ENCODE measurements at places on chromosomes 2 and 18.
A peak's percentile ranks its signal among the peaks of the same experiment; 100 is the strongest.

DNA sequence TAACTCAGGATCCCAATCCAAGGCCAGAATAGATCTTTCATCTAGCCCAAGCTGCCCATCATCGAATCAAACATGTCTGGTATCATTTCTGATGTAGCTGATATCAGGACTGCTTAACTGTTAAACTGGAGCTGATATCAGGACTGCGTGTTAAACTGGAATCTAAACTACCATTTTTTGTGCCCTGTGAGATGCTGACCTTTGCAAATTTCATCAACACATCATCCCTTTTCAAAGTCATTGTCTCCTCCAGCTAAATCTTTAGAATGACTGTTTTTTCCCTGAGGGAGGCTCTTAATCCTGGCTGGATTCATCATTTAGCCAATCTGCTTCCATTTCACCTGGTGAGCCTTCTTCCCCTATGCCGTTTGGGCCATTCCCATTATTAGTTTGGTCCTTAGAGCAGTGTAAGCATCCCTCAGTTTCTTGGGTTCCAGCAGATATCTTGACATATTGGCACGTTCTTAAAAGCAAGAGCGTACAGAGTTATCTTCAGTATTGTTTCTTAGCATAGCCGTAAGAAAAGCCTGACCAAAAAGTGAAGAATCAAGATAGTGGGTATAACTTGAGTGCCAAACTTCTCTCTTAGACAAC, 12.3 kb downstream of the RPL31 start:
- no peak for DNase-seq

DNA sequence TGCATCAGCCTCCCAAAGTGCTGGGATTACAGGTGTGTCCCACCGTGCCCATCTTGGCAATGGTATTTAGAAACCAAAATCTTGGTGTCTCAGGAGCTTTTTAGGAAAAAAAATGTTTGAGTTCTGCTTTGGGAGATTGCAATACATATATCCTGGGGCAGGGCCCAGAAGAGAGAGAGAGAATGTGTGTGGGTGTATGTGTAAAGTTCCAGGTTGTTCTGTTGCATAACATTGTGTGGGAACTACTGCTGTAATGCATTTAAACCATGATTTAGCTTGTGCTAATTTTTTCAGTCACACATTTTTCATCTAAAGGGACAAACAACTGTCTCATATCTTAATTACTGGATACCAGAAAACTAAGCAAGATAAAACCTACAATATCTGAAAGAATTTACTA, 70.8 kb upstream of the NABP1 start:
- DNase-seq: no peak

DNA sequence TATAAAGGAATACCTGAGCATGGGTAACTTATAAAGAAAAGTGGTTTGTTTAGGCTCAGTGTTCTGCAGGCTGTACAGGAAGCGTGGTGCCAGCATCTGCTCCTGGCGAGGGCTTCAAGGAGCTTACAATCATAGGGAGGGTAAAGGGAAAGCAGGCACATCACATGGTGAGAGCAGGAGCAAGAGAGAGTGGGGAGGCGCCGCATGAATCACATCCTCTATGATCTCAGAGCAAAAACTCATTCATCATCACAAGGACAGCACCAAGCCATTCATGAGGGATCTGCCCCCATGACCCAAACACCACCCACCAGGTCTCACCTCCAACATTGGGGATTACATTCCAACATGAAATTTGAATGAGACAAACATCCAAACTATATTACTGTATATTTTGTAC, 32.5 kb downstream of the R3HDM1 start:
- no peak for DNase-seq

GRCh38 chr2:189142893-189143759, 36.4 kb downstream of the COL5A2 start:
- DNase-seq: peak; percentile 56

DNA sequence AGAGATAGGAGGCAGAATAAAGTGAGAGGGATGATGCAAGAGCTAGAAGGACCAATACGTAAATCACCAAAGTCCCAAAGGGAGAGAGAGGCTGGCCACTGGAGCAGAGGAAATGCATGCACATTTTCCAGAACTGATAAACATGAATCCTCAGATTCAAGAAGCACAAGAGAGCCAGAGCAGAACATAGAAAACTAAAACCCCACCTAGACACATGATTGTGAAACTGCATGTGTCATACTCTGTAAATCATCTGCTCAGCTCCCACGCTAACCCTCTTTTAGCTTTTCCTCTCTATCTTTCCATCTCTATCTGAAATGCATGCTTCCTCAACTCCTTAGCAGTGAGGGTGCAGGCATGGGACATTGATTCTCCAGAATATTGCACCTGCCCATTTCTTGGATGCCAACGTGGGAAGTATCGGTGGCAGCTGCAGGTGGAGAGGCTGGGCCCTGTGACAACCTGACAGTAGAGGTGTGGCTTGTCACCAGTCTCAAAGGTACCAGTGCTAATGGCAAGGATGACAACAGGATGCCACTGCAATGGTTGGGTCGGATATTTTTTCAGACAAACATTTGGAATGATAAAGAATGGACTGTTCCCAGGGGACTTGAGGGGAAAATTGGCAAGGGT, 89.3 kb upstream of the OTOS start:
- DNase-seq: no peak

GRCh38 chr2:232368311-232368731, 10.2 kb upstream of the ALPP start:
- no peak for DNase-seq

GRCh38 chr2:150484006-150484405, 3.5 kb downstream of the RND3 start:
- DNase-seq: no peak

DNA sequence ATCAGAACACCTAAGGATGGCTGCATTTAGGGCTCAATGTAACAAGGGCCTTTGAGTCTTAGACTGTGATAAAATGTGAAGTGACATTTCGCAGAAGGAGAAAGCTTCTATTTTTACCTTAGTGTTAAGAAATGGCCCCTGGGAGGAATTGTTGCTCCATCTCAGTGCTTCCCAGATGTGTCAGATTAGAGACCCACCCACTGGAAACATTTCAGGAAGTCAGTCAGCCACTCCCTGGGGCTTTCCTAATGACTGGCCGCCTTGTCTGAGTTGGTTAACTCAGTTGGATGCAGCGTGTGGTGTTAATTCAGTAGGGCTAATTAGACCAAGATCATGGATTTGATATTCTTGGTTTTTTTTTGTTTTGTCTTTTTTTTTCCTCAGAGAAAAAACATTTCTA, 355.9 kb downstream of the PIK3C3 start:
- no peak for DNase-seq

DNA sequence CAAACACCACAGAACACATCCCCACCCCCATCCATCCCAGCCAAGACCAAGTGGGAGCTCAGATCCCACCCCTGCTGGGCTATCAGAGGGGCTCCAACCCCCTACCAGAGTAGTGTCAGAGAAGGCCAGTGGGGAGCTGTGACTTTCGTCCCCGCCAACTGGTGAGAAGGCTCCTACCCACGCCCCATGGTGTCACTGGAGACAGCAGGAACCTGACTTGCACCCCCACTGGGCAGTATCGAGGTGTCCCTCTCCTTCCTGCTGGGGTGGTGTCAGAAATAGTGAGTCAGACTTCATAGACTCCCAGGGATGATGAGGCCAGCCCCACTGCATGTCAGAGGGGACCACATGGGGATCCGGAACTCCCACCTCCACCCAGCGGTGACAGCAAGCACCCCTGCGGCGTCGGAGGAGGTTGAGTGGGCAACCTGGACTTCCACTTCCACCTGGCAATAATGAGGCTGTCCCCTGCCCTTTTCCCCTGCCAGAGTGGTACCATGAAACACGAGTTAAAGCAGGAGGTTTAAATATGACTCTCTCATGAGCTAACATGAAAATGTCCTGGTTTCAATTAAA, 106.7 kb downstream of the CTIF start:
- DNase-seq: no peak

- DNase-seq: no peak
These were observed 841.6 kb downstream of the TRIB2 start for GRCh38 chr2:13558368-13558767.

DNA sequence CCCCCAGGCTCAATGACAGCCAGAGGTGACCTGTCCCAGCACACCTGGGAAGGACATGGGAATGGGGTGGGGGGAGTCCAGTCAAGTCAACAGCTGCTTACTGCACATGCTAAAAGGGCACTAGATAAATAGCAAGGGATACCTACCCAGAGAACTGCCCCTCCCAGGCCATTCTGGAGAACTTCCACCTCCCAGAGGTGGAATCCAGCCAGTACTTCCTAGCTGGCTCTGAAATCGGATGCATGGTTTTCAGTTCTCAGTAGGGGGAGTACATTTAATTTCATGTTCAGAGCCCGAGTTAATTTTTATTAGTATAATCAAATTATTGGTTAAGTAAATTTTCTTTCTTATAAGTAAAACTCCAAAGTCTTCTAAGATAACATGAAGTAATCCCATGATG, 28.9 kb upstream of the ITGA6 start:
- no peak for DNase-seq

DNA sequence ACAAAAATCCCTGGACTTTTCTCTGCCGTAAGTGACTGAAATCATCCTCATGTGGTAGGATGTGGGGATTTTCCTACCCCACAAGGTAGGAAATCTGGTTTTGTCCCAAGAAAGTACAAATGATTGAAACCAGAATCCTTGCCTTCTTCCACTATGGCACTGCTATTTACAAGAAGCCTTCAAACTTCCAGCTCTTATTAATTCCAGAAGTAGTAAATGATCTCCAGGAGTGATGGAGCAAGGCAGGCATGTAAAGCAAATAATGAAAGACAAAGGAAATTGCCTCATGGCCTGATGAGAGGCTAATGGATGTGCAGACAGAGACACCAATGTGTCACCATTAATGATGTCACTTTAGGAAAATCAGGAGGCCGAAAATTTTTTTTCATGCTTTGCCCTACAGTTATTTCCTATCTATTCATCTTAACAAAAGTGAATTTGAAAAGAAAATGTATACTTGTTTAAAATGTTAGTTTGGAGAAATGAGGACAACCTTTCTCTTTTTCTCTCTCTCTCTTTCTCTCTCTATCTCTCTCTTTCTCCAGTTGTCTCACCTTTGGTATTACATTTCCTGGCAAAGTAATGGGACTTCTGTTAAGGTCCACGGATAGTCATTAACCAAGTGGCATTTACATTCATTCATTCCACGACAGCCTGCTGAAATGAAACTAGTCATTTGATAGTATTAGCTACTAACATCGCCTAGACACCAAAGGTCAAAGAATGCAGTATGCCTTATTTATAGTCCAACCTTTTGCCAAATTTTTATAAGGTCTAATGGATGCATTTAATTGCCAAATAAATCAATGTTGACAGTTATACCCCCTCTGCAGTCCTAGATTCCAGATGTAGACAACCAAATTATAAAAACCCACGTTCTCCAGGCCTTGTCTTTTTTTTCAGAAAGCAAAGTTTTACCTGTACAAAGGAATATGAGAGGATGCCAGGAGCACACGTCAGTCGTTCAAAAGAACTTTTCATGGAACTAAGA, 5.0 kb upstream of the EVA1A start:
- DNase-seq: no peak

DNA sequence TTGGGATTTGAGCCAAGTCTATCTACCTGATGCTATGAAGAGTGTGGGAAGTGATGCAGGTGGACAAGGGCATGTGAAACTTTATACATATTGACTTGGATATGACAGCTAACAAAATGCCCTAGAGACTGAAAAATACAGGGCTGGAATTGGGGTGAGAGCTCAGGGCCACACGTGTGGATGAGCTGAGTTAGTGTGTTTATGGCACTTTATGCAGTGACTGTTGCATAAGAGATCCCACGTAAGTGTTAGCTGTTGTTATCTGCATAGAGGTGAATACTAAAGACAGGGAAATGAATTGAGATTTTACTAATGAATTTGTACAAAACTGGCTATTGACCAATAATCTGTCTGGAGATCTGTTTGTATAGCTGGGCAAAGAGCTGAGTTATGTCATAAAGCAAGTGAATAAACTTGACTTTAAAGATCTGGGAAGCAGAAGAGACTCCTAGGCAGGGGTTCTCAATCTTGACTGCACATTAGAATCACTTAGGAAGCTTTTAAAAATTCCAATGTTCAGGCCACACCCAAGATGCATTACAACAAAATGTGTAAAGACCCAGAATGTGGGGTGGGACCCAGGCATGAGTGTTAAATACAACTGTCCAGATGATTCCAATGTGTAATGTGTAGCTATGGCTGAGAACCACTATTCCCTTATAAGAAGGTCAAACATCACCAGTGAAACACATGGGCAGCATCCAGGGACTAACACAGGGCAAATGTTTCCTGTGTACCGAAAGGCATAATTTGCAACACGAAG, 74.2 kb upstream of the STK17B start:
- no peak for DNase-seq

- no peak for DNase-seq
These were observed 176.6 kb downstream of the VWC2L start for GRCh38 chr2:214587442-214587841.

DNA sequence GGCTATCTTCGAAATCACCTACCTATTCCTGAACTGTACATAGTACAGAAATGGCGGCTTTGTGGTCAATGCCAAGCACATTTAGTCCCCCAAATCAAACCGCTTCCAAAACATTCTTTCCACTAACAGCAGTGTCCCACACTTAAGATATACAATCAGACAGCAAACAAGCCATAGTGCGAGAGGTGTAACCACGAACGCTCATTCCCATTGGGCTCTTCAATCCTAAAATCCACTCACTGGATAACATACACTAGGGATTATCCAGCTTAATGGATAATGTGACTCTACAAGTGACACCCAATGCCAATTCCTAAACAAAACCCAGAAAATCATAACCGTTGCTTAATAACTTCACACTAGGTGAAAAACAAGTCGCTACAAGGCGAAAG, 2.0 kb downstream of the XPO1 start:
- DNase-seq: peak; percentile 49

GRCh38 chr2:230678451-230678850, 34.2 kb upstream of the CAB39 start:
- peak; percentile 50 for DNase-seq

DNA sequence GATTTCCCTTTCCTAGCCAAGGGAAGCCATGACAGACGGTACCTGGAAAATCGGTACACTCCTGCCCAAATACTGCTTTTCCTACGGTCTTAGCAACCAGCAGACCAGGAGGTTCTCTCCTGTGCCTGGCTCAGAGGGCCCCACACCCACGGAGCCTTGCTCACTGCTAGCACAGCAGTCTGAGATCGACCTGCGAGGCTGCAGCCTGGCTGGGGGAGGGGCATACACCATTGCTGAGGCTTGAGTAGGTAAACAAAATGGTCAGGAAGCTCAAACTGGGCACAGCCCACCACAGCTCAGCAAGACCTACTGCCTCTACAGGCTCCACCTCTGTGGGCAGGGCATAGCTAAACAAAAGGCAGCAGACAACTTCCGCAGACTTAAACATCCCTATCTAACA, 6.8 kb upstream of the CD207 start:
- DNase-seq: no peak

DNA sequence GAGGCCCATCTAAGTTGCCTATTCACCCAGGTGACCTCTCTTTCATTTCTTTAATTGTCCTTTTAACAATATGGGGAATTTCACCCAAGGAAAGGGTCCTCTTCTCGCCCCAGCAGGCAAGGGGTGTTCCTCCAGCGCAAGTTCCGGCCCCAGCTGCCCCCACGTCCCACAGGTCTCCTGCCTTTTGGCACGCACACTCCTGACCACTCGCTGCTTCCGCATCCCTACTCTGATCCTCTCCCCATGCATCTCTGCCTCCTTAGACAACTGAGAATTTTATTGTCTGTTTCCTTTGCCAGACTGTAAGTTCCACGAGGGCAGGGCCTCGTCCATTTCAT, 684 bp upstream of the ARPC2 start:
- DNase-seq: no peak

- no peak for DNase-seq
These were observed 150.7 kb upstream of the LMAN1 start for GRCh38 chr18:59509481-59510442.

GRCh38 chr2:148599109-148599991, 45.2 kb upstream of the EPC2 start:
- DNase-seq: no peak

Data from activated CD8-positive, alpha-beta memory T cell treated with anti-CD3 and anti-CD28 coated beads, Interleukin-2, amount 10 ng/mL, durations not matched to agents 7 days and 5 days (primary cell).